HS-27A (cell line): ENCODE measurements at places on chromosomes 16 and 17.
A peak's percentile ranks its signal among the peaks of the same experiment; 100 is the strongest.

DNA sequence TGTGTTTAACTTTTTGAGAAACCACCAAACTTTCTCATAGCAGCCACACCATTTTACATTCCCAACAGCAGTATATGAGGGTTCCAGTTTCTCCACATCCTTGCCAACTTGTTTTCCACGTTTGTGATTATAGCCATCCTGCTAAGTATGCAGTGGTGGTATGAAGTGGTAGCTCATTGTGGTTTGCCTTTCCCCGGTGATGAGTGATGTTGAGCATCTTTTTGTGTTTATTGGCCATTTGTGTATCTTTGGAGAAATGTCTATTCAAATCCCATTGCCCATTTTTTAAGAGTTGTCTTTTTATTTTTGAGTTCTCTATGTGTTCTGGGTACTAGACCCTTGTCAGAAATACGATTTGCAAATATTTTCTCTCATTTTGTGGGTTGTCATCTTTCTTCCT lies 17.4 kb downstream of the SF3B3 start:
- no peak for DNase-seq

- no peak for DNase-seq
Observed at GRCh38 chr17:28888832-28889231, 8.7 kb downstream of the FLOT2 start.

DNA sequence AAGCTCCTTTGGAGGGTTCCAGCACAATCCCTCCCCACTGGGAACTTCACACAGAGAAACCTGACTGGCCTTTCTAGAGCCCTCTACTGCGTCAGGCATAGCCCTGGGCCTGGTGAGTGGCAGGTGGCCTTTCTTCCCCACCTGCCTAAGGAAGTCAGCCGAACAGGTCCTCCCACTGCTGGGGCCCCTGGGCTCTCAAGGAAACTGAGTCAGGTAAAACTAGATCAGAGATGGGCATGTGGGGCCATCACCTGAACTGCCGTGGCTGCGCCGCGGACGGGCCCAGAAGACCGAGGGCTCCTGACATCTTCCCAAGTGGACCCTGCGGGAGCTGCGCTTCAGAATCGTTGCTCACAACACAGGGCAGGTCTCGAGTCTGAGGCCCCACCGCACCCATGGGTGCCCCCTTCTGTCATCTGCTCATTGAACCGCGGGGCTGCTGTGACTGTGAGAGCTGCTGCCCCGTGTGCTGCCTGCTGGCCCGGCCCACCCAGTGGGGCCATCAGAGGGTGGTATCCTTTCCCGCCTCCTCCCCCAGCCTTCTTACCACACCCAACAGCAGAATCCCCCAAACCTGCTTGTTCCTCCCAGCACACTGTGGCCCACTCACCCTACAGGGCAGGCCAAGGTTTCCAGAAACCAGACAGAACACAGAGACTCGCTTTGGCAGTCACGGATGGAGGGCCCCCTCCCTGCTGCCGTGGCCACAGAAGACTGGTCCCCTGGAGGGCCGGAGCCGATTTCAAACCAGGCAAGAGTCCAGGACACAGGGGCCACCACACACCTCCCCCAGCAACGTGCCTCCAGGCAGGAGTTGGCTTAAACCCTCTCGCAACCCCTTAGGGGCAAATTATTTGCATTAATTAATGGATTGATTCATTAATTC lies 81.1 kb downstream of the TBC1D16 start:
- no peak for DNase-seq

DNA sequence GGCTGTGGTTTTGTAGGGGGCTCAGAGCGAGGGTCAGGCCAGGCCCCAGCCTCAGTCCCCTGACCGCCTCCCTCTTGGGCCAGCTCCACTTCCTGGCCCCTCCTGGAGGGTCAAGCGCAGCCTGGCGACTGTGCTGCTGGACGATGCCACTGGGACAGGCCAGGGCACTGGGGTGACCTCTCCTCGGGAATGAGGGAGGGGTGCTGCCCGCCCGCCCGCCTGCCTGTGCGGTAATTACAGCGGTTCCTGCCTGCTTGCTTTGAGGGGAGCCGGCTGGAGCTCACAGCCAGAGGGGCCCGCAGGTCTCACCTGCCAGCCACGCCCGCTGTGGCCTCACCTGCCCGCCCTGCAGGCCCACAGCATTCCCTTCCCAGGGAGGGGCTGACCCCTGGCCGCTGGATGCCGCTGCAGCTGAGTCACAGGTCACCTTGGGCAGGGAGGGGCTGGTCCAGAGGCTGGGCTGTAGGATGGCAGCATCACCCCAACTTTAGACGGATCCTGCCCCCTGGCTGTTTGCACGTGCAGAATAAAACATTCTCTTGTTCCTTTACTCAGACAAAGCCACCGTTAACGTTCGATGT lies 76.7 kb upstream of the CBX4 start:
- peak; percentile 0 for DNase-seq

DNA sequence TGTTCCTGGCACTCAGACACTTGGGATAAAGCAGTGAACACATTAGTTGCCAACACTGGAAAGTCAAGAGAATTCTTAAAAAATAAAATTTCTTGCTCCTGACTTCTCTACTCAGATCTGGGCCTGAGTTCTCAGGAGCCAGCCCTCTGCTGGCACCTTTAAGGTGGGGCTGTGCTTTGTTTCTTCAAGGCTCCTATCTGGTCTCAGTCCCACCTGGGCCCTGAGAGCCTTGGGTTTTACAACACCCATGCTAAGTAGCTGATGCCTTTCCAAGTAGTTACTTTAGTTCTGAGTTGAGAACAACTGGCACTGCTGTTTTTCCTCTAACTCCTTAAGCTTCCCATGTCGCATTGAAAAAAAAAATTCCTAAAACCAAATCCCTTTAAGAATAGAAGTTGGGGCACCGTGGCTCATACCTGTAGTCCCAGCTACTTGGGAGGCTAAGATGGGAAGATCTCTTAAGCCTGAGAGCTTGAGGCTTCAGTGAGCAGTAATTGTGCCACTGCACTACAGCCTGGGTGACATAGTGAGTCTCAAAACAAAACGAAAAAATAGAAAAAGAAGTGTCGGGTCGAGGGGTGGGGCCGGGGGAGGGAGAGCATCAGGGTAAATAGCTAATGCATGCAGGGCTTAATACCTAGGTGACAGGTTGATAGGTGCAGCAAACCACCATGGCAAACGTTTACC lies 16.6 kb downstream of the CHAD start:
- DNase-seq, result no peak

DNA sequence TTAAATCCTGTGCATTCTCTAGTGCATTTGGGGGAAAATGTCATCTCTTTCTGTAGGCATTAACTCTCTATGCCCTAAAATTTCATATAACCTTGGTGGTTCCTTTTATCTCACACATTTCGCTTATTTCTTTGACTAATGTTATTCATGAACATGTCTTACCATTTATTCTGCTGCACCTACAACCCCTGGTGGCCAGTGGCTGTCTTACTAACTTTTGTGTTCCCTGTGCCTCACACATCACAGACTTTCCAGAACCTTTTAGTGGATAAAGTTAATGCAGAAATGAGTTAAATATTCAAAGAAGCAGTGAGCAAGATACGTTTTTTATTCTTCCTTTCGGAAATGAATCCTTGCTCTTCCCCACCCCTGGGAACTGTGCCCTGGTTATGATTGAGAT lies 111.9 kb downstream of the CDH13 start:
- no peak for DNase-seq

DNA sequence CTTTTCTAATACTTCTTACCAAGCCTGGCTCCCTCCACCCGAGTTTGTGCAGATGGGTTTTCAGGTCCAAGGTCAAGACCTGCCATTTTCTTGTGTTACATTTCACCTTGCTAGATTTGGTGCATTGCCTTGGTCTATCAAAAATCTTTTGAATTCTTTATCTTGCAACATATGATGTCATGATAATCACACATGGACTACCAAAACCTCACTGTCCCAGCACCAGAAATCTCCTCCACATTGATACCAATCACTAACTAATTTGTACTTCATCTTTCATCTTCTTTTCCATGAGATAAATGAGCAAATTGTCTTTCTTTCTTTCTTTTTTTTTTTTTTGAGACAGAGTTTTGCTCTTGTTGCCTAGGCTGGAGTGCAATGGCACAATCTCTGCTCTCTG lies 33.0 kb upstream of the ZFHX3 start:
- DNase-seq, result no peak

DNA sequence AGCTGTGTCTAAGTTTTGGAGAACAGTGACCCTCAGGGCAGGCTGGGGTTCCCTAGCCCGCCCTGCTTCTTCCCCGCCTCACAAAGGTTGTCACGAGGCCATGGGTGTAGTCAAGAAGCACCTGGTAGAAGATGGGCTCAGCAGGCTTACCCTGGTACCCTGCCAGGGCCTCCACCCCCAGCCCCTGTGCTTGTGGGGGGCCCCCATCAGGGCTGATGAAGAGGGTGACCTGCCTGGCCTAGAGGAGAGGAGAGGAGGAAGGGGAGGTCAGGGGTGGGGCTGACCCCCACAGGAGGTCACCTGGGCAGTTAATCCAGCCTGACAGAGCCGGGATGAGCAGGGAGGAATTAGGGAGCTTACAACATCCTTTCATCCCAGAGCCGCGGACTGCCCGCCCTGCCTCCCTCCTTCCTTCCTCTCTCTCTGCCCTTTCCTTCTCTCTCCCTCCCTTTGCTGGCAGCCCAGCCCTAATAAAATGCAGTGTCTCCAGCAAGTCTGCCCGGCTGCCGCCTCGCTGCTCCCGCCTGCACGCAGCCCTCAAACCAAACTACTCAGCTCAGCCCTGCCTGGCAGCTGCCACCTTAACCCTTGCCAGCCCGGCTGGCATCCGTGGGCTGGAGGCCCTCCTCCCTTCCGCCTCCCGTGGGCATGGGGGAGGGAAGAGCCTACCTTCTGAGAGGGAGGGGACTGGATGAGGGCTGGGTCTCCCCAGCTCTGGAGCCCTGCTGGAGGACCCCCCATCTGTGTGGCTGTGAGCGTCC lies 7.2 kb downstream of the DLX3 start:
- DNase-seq, result no peak

- no peak for DNase-seq
Observed at GRCh38 chr17:78125138-78125913, 3.2 kb downstream of the TMC6 start.

DNA sequence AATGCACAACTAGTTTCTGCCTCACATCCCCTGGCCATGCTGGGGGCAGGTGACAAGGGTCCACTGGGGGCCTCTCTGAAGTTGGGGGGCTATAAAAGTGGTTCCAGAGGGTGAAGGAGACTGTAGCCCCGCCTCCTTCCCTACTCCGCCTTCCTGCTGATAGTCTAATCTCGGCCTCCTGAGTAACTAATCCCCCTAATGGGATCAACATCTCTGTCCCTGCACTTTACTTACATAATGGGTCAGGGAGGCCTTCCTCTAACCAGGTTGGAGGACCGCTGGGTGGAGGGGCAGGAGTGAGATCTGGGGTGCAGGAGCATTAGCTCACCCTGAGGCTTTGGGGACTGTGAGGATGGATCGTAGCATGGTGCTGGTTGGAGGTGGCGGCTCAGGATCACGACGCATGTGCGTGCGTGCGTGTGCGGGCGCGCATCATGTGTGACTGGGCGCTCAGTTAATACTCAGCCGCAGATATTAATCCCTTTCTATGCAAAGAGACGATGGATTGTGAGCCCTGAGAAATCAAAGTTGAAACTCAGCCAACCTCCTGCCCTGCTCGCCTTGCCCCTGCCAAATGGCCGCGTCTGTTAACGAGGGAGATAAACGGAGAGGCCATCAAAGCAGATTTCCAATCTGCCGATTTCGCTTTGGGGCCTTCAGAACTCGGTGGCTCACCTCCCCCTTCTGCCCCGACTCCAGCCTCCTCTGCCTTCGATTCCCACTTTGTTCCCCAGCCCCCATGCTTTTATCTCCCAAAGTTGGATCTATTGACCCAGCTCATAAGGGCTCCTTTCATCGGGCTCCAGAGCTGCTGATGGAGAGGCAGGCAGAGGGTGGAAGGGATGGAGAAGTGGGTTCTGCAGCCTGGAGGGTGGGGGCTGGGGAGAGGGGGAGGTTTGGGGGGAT lies 107.3 kb downstream of the SDK2 start:
- DNase-seq, result no peak

GRCh38 chr16:73768786-73769203 lies 527.8 kb upstream of the PSMD7 start:
- DNase-seq, result peak; percentile 29

DNA sequence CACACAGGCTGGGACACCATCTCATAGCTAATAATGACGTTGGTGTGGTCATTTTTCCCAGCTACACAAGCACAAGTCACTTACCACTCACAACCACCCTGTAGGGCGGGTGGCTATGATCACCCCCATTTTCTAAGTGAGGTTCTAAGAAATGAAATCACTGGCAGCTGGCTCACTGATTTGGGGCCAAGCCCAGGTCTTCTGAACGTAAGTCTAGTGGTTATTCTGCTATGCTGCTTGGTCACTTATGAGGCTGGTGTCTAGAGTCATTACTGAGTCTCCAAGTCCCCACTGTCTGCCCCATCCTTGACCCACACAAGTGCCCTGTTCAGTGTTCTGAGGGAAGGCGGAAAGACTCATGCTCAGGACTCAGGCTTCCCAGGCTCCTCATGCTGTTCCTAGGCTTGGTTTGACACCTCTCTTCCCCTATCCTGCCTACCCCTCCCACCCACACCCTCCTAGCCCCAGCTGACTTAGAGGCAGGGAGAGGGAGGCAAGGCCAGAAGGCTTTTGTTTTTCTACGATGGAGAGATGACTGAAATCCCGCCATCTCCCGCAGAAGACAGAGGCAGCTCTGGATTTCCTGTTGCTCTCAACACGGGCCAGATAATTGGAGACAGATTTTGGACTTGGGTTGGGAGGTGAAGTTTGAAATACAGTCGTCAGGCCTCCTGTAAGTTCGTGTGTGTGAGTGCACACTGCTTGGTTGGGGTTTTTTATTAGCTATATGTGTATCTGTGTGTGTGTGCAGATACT lies 32.2 kb downstream of the FZD2 start:
- no peak for DNase-seq

- DNase-seq, result no peak
Observed at GRCh38 chr16:82937926-82938520, 311.3 kb downstream of the CDH13 start.

GRCh38 chr17:43079641-43080302 lies 45.4 kb downstream of the BRCA1 start:
- no peak for DNase-seq

DNA sequence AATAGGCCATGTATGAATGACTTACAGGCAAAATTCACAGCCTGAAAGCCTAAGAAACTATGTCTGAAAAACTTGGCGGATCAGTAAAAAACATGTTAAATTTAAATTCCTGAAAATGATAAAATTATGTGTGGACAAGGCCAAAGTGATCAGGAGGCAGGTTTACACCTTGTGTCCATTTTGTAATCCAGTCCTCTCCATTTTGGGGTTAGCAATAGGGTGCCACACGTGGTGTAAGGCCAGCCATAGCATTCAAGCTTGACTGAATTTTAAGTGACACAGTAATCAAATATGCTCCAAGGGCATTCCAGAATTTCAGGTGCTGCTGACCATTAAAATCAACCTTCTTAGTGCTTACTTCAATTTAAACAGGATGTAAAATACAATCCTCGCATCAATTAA lies 2.7 kb downstream of the RNF43 start:
- DNase-seq, result no peak

DNA sequence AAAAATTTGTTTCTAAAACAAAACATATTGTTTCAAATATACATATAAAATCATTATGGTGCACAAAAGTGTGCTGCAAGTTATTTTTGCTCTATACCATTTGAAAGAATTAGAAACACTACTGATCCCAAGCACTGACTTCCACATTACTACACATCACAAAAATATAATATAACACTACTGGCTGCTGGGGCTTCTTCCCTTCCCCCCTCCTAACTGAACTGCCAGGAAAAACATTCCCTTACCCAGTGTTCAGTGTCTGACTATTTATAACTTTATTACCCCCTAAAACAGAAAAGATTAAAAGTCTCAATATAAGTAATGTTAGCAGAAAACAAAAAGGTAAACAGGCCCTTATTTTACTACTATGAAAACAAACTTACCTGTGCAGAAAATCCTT lies 36.9 kb downstream of the GPATCH8 start:
- DNase-seq, result no peak
